GM12865 (cell line): ENCODE measurements at places on chromosomes 13 and 19.

GRCh38 chr13:62879071-62879470 is 1463.4 kb upstream of the PCDH20 start:
- DNase-seq, result no peak

GRCh38 chr19:13398780-13399726 is 107.2 kb downstream of the CACNA1A start:
- DNase-seq, result no peak

- no peak for DNase-seq
Observed at GRCh38 chr19:16073988-16074387, 2.3 kb upstream of the TPM4 start.

DNA sequence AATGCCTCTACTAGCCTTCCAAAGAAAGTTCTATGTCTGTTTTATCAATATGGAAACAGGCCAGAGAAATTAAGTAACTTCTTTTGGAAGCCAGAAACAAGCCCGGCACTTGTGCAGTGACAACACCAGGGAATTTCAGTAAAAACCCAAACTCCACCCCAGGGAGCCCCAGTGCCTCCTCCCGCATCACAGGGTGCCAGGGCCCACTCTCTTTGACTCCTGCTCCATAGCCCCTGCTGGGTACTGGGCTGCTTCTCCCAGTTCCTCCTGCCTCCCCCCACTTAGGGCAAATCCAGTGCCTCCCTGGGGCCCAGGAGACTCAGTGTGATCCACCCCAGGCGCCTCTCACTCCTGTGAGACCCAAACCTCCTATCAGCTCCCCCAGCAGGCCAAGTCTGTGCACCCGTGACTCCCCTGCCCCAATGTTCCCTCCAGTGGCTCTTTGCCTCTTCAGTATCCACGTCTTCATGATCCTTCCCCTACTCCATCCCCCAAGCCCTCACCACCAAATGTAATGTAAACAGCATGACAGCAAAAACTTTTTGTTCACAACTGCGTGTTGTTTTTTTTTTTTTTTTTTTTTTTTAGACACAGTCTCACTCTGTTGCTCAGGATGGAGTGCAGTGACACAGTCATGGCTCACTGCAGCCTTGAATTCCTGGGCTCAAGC is 2.3 kb upstream of the FFAR3 start:
- no peak for DNase-seq

DNA sequence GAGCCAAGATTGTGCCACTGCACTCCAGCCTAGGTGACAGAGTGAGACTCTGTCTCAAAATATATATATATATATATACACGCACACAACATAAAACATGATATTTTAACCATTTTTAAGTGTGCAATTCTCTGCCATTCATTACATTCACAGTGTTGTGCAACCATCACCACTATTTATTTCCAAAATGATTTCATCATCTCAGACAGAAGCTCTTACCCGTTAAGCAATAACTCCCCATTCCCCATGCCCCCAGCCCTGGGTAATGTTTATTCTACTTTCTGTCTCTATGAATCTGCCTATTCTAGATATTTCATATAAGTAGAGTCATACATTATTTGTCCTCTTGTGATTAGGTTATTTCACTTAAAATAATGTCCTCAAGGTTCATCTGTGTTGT is 20.3 kb downstream of the WDR88 start:
- DNase-seq, result no peak

- no peak for DNase-seq
Observed at GRCh38 chr19:33569821-33570220, 48.2 kb upstream of the PEPD start.

DNA sequence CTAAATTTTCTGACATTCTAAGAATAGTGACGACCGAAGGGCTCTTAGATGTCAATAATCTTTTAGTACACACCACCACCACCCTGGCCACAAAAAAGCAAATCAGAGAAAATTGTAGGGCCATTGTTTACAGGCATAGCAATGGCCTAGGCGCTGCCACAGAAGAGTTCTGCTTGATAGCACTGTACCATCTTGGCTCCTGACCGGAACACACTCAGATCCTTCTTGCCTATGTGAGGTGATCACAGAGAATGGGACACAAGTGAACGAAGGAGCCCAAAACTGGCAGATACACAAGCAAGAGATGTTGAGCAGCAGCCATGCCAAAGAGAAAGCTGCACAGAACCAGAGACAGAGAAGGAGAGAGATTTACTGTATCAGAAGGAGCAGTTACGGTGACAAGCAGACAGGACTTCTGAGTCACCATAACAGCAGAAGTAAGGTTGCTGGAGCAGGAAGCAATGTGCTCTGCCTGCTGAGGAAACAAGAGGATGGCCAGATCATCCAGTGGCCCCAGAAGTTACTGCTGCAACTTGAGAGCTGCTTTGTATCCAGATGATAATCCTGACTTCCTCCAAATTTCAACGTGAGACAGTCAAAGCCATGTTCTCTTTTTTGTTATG is 105.2 kb downstream of the SLITRK6 start:
- no peak for DNase-seq

GRCh38 chr13:110322126-110322827 is 15.2 kb downstream of the COL4A2 start:
- DNase-seq, result no peak

DNA sequence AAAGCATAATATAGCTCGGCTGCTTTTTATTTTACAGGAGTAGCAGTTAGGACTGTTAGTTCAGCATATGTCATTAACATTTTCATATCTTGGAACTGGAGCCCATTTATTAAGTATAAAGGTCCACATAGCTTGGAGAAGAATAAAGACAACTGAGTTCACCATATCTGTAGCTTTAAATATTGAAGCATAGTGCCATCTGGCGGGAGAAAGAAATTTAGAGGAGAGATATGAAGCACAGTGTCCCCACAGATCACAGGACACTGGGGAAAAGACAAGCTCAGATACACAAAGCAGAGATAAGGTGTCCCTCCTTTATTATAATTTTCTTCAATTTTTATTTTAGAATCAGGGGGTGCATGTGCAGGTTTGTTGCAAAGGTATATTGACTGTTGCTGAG is 104.7 kb upstream of the FREM2 start:
- DNase-seq, result peak; percentile 40

GRCh38 chr19:35908010-35908441 is at the start of gene TYROBP:
Gene TYROBP (minus strand): TSS chr19:35908295. CDS start chr19:35908228, 67 bp downstream.
- DNase-seq, result no peak

DNA sequence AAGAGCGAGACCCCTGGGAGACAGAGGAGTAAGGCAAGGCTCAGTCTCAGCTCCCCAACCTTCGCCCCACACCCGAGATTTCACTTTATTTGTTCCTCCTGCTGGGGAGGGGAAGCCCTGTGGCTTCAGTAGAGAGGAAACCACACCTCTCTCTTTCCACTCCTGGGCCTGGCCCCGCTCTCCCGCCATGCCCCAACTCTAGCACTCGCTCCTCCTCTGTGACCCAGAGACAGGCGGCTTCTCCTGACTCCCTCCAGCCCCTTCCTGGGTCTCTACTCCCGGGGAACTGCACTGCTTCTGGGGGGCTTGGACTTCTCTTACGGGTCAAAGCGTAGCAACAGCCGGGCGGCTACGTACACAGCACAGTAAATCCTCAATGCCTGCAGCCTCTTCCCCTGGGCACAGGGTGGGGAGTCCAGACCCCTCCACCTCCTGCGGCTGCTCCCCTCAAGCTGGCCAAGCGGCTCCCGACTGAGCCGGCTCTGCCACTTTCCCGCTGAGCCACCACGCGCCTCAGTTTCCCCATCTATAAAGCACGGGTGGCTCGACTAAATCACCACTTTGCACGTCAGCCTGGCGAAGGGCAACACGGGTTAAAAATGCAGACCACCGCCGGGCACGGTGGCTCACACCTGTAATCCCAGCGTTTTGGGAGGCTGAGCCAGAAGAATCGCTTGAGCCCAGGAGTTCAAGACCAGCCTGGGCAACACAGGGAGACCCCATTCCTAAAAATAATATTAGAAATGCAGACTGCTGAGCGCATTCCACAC is 1.4 kb downstream of the RNF126 start:
- DNase-seq, result peak; percentile 76

- no peak for DNase-seq
Observed at GRCh38 chr19:38786572-38787265, 2.3 kb upstream of the LGALS7B start.

DNA sequence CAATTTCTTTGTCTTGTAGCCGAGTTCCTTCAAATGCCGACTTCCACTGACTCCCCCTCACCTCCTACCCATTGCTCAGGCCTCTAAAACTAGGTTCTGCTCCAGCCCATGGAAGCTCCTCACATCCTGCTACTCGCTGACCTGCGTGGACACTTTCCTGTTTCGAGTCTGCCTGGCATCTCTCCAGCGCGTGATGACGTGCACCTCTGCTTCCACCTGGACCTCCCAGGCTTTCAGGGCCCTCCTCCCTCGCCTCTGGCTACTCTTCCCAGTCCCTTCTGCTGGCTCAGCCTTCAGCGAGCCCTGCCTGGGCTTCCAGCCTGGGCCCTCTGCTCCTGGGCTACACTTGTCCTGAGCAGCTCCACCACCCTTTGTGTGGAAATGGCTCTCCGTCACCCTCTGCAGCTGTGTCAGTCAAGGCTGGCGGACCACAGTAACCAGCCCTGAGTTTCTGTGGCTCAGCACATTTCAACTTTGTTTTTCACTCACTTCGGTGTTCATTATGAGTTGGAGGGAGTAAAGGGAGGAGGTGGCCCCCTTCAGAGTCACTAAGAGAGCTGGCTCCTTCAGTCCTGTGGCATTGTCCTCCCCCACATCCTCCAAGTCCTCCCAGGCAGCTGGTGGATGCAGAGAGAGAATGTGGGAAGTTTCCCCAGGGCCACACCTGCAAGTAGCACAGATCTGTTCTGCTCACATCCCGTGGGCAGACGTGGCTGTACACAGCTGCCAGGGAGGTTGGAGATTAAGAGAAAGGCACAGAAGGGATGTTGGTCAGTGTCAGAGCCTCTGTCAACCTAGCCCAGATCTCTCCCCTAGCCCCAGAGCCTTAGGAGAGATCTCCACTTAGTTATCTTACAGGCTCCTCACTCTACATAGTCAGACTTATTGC is 49.4 kb downstream of the SERP2 start:
- peak; percentile 61 for DNase-seq

DNA sequence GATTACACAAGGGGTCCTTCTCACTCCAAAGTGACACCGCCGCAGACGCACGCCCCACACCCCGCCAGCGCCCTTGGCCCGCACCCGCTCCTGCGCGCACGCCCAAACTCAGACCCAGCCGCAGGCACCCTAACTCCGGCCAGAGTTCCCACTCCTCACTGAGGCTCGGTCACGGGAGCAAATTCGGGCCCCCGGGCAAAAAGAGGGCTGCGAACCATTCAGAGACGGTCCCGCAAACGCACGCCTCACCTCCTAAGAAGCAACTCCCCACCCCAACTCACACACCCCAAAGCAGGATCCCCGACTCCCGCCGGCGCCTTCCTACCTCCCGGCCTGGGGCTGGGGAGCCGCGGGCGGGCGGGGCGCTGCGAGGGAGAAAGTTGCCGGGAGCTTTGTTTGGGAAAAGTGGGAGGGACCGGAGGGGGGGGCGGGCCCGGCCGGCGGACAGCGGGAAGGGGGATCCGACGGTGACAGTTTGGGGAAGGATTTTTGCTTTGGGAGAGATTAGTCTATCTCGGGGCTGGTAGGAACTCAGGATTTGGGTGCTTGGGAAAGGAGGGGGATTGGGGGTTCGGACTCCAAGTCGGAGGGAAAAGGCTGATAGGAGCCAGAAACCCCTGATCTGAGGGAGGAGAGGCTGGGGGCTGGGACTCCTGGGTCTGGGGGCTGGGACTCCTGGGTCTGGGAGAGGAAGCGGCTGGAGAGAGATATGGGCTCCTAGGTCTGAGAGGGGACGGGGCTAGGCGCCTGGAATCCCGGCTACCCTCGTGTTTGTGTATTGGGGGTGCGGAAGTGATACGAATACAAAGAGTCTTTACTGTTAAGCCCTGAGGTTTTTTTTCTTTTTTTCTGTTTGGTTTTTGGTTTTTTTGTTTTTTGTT is at the start of gene TEAD2:
Gene TEAD2 (minus strand): TSS at position 369 of the 881 bp plus-strand sequence. CDS start 2,341 bp downstream, outside the sequence.
- DNase-seq, result no peak

GRCh38 chr19:57830071-57830602 is at the start of gene ZNF587B:
Gene ZNF587B (plus strand): TSS chr19:57830299. CDS start chr19:57830529, 230 bp downstream.
- no peak for DNase-seq

DNA sequence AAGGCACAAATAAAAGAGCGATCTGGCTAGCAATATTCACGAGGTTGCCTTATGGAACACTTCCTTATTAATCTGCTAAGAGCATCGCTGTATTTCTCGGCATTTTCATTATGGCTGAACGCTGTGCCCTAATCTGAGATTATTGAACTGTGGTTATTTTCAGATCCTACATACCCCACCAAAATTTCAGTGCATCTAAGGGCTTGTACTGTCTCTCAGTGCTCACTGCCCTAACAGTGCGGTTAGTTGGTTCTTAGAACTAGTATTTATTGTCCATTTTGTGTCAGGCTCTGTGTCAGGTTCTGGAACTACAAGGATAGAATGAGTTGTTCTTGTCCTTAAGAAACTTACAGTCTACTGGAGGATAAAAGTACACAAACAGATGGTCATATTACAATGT is 51.6 kb downstream of the FLT3 start:
- peak; percentile 66 for DNase-seq

GRCh38 chr13:98787996-98788395 is 35.5 kb upstream of the SLC15A1 start:
- no peak for DNase-seq

GRCh38 chr13:95335667-95336066 is 34.4 kb upstream of the ABCC4 start:
- no peak for DNase-seq

DNA sequence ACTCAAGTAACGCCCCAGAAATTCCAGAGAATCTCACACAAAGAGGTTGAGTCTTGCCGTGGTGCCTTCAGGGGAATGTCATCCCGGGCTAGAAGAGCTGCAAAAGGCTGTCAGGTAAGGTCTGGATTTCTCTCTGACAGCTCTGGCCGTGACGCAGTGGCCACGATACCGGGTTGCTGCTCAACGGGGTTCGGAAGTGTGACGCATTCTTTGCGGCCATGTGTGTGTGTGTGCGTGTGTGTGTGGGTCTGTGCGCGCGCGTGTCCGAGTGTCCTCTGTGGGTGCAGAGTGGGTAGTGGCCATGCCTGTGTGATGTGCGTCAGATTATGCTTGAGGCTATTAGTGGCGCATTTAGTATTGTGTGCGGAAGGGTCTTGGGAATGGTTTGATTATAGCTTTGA is 306 bp downstream of the ZNF540 start:
- peak; percentile 54 for DNase-seq

GRCh38 chr13:79987323-79987722 is 353.6 kb downstream of the SPRY2 start:
- no peak for DNase-seq

- no peak for DNase-seq
Observed at GRCh38 chr13:99572131-99572530, 70.9 kb downstream of the TM9SF2 start.

GRCh38 chr19:44076325-44076724 is 4.4 kb downstream of the ZNF284 start:
- DNase-seq, result no peak

- DNase-seq, result no peak
Observed at GRCh38 chr19:41426952-41427646, at the start of gene B3GNT8. Gene B3GNT8 (minus strand): TSS chr19:41427374. CDS start chr19:41426778, 596 bp downstream.

- DNase-seq, result no peak
Observed at GRCh38 chr13:25494698-25495411, 123.1 kb downstream of the ATP8A2 start.

- DNase-seq, result no peak
Observed at GRCh38 chr19:58089846-58090245, 8.2 kb downstream of the ZSCAN18 start.

GRCh38 chr13:113903912-113904311 is 40.0 kb upstream of the GAS6 start:
- DNase-seq, result no peak
